ENCODE measurements at places on chromosomes 2 and 18. TPM values are rescaled to one million over a fixed set of nuclear protein-coding genes. Genes with fewer than 3 reads are reported as not detected.

NT5C1B gene
- total RNA-seq: not detected

ERMN gene
- 0.44 TPM for total RNA-seq

DNA sequence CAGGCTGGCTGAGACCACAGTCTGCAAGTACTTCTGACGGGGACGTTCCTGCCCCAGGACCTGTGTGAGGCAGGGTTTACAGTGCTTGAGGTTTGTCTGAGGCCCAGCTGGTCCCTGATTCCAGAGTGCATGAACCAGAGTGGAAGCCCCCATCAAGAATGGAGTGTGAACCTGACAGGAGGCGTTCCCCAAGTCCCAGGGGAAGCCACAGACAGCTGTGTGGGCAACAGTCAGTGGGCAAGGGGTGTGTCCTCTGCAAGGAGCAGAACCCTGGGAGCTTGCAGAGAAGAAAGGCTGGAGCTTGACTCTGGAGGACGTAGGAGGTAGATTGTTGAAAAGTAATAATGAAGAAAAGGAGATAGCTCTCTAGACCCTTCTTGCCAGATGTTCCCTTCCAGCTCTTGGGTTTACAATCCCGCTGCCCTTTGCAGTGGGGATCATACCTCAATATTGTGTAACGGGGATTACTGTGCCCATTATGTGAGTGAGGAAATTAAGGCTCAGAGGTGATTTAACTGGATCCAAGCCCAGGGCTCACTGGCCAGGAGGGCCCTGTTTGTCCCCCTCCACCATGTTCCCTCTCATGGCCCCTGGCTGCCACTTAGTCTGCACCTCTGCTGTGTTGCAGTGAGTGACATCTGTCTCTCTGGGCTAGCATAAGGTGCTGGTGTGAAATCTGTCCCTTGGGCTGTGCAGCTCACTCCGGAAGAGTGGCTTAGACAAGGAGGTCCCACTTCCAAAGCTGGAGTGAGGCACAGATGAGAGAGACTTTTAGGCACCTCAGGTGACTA, 6.2 kb downstream of the DBI start:
- DNase-seq: no peak

DNA sequence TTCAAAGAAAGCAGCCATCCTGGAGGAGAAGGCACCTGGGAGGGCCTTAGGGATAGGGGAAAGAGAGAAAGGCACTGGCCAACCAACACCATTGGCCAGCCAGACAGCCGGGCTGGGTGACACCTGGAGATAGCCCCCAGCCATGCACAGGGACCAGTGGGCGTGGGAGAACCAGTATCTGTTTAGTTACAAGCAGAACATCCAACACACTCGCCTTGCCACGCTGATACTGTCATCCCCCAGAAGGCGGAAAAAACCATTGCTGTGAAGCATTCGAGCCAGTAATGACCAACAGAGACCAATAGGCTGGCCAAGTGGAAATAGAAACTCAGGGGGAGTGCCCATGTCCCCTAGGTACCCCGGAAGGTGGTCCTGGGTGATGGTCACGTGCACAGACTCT, 15.5 kb downstream of the ASPRV1 start:
- no peak for DNase-seq

- no peak for DNase-seq
These were observed 108.2 kb upstream of the CTDP1 start for GRCh38 chr18:79571211-79572092.

DNA sequence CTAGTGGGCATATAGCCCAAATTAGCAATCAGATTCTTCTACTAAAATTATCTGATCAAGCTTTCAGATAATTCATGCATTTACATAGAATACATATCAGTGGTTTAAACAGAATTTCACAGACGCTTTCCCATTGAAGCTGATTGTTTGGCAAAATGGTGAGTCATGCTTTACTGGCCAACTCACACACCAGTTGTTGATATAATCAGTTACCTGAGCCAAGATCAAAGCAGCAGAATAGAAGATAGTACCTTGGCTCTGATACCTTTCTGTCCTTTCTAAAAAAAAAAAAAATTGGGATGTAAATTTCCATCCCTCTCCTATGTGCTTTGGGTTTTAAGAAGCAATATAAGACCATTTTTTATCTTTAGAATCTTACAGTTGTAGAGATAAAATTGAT, 178.0 kb downstream of the MCFD2 start:
- DNase-seq: no peak
